ENCODE measurements at places on chromosomes 2 and 18.
A peak's percentile ranks its signal among the peaks of the same experiment; 100 is the strongest.

GRCh38 chr2:177758591-177759371 is 313.8 kb downstream of the PDE11A start:
- DNase-seq = no peak

DNA sequence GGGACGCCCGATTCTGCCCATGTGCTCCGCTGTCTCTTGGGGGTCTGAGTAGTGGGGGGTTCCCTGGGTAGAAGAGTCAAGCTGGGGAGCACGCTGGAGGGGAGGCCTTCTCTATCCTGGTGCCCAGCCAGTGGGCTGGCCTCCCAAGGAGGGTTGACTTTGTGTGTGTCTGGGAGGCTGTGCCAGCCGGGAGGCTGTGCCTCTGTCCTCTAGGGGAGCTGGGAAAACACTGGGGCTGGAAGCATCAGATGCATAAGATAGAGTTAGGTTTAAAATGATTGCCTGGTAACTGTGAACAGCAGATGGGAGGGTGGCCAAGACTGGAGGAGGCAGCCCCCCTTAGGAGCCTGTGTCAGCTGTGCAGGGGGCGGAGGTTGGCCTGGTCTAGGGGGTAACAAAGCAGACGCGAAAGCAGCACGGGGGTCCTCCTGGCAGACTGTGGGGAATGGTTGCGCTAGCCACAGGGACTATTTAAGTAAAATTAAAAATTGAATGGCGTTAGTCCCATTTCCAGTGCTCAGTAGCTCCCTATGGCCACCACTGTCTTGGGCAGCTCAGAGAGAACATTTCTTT is 1.3 kb downstream of the ING5 start:
- no peak for DNase-seq

- DNase-seq = no peak
Observed at GRCh38 chr2:224630659-224631550, 45.7 kb upstream of the CUL3 start.

GRCh38 chr18:49499046-49499637 is 12.1 kb upstream of the C18orf32 start:
- DNase-seq = no peak

GRCh38 chr2:109736177-109736827 is 57.8 kb upstream of the RGPD5 start:
- no peak for DNase-seq

DNA sequence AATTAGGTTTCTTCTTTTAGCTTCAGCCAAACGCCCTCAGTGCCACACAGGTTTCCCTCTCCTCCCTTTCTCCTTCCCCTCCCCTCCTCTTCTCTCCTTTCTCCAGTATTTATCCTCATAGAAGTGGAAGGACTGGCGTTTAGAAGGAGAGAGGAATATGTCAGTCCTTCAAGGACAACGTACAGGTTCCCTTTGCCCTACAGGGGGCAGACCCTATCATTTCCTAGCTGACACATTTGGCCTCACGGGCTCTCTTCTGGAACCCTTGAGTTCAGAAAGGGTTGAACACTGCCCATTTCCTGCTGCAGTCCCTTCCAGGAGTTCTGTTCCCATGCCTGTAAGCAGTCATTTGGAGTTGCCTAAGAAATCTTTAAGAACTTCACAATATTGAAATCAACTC is 46.1 kb downstream of the CDCA7 start:
- DNase-seq = no peak

- peak; percentile 1 for DNase-seq
Observed at GRCh38 chr18:45106331-45106774, 425.7 kb downstream of the SETBP1 start.

GRCh38 chr18:5146093-5146492 is 51.0 kb downstream of the AKAIN1 start:
- no peak for DNase-seq

DNA sequence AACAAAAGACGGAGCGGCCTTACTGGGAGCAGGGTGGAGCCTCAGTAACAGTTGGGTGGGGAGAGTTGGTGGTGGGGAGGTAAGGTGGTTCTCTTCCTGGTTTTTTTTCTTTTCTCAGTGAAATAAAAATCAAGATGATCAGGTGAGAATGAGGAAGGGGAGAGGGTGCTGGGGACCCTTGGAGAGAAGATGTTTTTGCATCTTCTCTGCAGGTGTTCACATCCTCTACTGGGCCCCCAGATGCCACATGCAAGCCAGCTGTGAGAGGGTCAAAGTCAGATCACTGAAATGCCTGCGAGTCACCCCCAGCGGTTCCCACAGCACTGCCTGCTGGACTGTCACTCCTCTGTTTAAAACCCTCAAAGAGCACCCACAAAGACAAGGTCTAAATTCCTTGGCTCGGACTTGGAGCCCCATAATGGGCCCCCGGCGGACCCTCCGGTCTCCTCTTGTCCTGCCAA is 69.8 kb upstream of the FHL2 start:
- no peak for DNase-seq

DNA sequence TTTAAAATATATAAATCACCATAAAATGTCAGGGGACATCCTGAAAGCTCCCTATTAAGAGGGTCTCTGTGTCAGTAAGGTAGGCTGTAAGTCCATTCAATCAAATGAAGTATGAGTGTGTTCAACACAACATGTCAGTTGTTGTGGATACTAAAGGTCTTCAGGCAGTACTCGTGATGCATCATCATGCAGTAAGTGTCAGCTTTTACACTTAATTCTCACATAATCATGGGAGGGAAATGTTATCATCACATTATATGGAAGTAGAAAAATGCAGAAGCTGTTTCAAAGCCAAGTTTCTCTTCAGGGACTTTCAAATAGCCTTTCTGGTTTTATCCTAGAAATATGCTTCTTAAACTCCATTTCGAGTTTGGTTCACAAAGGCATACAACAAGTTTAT is 477.1 kb upstream of the ID2 start:
- DNase-seq = no peak

DNA sequence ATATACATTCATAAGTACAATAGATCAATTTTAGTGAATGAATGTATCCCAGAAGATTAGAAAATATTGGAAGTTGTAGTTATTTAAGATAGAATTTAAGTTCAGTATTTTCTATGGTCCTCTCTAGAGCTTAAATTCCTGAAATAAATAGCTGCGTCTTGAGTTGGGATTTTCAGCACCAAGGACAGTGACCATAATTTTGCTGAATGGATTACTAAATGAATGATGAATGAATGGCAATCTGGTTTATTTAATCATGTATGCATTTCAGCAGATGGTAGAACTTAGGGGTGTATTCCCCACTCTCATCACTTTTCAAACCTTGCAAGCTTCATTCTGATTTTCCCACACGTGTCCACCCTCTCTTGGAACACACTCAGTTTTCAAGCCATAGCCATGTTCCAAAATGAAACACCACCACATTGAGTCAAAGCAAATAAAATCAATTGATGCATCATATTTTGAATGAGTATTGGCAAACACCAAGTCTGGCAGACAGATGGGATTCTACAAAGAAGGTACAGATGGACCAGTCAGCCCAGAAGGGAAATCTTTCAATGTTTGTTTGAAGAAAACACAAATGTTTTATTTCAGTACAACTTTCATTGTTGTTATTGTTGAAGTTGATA is 362.2 kb upstream of the NXPH2 start:
- no peak for DNase-seq

GRCh38 chr2:118473846-118474540 is 373.5 kb downstream of the EN1 start:
- no peak for DNase-seq

GRCh38 chr2:57920342-57920939 is 126.2 kb upstream of the VRK2 start:
- DNase-seq = no peak
